ENCODE measurements at places on chromosomes 6 and 20.
A peak's percentile ranks its signal among the peaks of the same experiment; 100 is the strongest.

- DNase-seq, result no peak
Measured at GRCh38 chr20:33408716-33409654, 7.7 kb upstream of the CDK5RAP1 start.

- no peak for DNase-seq
Measured at GRCh38 chr6:136403110-136403980, 113.7 kb upstream of the BCLAF1 start.

DNA sequence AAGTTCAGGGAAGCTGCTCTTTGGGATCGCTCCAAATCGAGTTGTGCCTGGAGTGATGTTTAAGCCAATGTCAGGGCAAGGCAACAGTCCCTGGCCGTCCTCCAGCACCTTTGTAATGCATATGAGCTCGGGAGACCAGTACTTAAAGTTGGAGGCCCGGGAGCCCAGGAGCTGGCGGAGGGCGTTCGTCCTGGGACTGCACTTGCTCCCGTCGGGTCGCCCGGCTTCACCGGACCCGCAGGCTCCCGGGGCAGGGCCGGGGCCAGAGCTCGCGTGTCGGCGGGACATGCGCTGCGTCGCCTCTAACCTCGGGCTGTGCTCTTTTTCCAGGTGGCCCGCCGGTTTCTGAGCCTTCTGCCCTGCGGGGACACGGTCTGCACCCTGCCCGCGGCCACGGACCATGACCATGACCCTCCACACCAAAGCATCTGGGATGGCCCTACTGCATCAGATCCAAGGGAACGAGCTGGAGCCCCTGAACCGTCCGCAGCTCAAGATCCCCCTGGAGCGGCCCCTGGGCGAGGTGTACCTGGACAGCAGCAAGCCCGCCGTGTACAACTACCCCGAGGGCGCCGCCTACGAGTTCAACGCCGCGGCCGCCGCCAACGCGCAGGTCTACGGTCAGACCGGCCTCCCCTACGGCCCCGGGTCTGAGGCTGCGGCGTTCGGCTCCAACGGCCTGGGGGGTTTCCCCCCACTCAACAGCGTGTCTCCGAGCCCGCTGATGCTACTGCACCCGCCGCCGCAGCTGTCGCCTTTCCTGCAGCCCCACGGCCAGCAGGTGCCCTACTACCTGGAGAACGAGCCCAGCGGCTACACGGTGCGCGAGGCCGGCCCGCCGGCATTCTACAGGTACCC is at the start of gene ESR1:
Gene ESR1, plus strand, starts transcription at position 170 of the 858 bp plus-strand sequence. Its CDS starts 231 bp downstream, at position 401.
- no peak for DNase-seq

- DNase-seq, result no peak
Measured at GRCh38 chr20:50501972-50502745, 8.0 kb upstream of the PTPN1 start.

GRCh38 chr20:37396416-37397075 is 50.6 kb downstream of the SRC start:
- DNase-seq, result peak; percentile 88

DNA sequence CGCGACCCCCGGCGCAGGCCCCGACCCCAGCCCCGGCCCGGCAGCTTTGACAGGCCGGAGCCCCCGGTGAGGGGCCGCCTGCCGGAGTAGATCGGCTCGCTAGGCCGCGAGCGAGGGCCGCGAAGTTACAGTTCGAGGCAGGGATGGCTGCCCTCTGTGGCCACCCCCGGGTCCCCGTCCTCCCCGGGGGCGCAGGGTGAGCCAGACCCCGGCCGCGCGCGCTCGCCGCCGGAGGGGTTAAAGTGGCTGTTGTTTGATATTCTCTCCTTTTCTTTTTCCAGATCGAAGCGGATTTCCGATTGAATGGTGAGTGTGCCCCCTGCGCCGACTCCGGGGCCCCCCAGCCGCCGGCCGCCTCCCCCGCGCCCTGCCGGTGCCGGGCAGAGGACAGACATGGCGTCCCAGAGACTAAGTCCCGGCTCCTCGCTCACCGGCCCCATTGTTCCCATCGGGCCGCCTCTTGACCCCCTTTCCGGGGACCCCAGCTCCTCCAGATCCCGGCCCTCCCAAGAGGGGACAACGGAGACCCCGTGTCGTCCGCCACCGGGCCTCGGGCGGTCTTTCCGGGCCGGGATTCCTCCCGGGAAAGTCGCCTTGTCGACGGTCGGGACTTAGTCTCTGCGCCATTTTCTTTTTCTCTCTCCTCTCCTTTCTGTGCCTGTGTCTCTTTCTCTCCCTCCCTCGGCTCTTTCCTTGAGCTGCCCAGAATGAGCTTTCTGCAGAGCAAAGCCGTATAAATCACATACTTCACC is 704 bp downstream of the TOP1 start:
- DNase-seq, result no peak

GRCh38 chr6:946546-946945 is 253.6 kb upstream of the EXOC2 start:
- DNase-seq, result no peak

GRCh38 chr6:157764178-157765068 is 58.6 kb upstream of the SNX9 start:
- DNase-seq, result no peak

GRCh38 chr6:108260126-108260808 is 573 bp downstream of the SNX3 start:
- DNase-seq, result no peak

DNA sequence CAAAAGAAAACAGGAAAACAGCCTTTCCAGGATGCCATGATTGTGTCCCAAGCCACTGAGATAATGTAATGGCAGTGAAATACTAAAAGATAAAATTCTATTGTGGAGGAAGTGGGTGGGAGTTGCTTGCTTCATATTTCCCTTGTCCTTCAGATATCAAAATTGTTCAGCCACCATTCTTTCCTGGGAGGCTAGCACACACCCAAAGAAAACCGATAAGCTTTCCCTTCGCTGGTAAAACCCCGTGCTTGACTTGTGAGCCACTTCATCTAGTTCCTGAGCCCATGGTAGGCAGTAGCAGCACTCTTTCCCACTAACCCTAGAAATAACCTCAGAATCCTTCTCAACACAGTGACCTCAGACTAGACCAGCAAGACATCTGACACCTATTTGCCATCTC is 357.4 kb upstream of the PLCB4 start:
- no peak for DNase-seq

DNA sequence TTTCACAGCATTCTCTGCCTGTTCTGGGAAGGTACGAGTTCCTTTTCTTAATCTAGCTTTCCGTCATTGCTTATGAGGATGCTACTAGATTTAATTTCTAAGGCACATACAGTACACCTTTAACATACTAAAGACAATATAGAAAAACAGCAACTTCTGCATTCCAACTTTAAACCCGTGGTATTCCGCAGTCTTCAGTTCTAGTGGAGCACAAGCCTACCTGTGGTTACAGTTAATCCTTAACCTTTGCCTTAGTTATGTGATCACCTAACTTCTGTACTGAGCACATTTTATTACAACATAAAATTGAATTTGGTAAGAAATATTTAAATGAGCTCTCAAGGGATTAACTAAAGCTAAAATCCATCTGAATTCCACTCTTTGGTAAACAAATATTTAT is 289.5 kb downstream of the BTBD9 start:
- DNase-seq, result no peak

DNA sequence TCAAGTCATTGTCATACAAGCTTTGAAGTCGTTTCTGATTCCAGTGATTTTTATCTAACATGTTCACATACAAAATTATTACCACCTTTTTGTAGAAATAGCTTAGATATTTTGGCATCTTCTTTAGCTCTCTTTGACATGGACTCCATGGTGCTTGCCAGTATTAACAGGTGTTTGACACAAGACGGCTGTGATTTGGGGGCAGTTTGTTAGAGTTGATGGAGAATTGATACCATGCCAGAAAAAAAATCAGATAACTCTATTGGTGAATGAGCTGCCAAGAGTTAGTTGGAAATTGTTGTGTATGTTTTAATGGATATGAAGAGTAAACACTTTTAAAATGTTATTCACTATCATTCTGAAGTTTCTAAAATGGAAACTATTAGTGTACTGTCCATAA is 146.6 kb upstream of the LAMP5 start:
- no peak for DNase-seq

- DNase-seq, result no peak
Measured at GRCh38 chr6:40450483-40450882, 136.7 kb downstream of the LRFN2 start.

DNA sequence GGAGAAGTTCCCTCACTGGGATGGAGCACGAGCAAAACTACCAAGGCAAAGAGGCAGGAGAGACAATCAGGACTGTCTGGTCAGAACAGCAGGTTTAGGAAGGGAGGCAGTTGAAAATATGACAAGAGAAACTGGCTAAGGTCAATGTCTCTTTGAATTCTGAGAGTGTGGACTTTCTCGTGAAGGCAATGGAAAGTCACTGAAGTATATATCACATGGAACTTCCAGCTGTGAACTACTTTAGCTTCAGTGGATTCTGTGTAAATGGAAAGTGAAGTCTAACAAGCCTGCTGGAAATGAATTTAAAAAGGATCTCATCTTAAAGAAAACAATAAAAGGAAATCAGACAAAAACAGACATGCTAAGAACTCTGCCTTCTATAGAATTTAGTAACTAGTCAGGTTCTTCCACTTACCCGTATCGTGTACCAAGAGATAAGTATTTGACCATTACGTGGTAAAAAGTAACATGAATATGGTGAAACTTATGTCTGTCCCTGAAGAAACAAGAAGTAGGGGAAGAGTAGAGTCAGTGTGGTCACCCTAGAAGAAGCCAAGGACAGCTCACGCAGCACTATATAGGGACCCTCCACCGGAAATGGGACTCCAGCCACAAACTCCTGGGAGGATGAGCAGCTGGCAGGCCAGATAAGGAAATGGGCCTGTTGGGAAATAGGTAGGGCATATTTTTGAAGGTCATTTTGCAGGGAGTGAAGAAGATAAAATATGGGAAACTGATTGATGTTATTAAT is 123.4 kb downstream of the MAP7 start:
- DNase-seq, result no peak

GRCh38 chr20:36861875-36862801 is 13.8 kb upstream of the TLDC2 start:
- DNase-seq, result peak; percentile 55

- no peak for DNase-seq
Measured at GRCh38 chr6:159152041-159152440, 17.2 kb upstream of the FNDC1 start.

DNA sequence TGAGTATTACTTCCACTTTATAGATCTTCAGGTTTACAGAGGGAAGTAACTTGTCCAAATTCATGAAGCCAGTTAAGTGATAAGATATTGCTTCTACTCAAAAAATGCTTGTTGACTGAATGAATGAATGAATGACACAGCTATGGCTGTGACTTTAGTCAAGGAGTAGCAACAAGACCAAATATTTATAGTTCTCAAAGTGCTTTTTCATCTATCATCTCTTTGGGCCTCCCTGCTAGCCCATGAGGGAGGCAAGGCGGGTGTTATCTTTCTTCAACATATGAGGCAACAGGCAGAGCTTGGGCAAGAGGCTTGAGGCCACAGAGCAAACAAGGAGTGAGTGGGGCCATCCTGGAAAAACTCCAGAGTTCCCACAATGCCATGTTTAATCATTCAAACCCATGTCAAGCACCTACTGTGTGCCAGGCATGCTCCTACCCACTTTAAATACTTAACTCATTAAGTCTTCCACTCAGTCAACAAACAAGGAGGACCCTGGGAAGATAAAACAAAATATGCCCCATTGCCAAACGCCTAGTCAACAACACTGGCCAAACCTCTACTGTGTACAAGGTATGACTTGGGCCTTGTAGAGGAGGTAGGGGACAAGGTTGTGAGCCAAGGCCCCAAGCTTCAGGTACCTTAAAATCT is 15.9 kb downstream of the BCL2L1 start:
- DNase-seq, result no peak

DNA sequence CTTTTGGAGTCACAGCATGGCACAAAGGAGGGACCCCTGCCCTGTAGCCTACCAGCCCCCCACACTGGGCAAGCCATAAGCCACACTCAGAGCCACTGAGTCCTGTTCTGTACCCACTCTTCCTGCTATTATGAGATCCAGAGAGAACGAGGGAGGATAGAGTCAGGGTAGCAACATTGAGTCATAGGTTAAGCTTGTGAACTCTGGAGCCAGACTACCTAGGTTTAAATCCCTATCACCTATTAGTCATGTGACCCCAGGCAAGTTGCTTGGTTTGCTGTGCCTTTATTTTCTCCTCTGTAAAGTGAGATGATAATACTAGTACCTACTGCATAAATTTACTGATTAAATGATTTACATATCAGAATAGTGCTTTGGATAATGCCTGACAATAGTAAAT is 540 bp downstream of the CNBD2 start:
- no peak for DNase-seq

DNA sequence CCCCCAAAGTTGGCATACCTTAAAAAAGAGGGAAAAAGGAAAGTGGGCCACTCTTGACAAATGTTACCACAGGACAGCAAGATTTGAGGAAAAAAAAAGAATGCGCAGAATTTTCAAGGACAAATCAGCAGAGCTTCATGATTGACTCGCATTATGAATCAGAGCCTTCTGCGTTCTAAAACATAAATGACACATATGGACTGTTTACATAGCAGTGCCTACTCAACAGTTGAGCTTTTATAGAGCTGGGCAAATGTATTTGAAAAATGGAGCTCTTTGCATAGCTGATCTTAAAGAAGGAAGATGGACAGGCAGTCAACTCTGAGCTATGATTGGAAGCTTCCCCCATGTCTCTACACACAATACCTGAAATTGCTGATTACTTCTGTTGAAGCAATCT is 213.2 kb upstream of the NT5E start:
- no peak for DNase-seq

- DNase-seq, result no peak
Measured at GRCh38 chr6:48134246-48134645, 23.2 kb upstream of the PTCHD4 start.

- peak; percentile 16 for DNase-seq
Measured at GRCh38 chr6:108133594-108134179, 32.1 kb upstream of the NR2E1 start.

- no peak for DNase-seq
Measured at GRCh38 chr20:14848806-14849205, 511.4 kb upstream of the FLRT3 start.

GRCh38 chr20:2528671-2529271 is 7.6 kb upstream of the TMC2 start:
- no peak for DNase-seq

- DNase-seq, result no peak
Measured at GRCh38 chr6:47439348-47439668, 38.3 kb upstream of the CD2AP start.

DNA sequence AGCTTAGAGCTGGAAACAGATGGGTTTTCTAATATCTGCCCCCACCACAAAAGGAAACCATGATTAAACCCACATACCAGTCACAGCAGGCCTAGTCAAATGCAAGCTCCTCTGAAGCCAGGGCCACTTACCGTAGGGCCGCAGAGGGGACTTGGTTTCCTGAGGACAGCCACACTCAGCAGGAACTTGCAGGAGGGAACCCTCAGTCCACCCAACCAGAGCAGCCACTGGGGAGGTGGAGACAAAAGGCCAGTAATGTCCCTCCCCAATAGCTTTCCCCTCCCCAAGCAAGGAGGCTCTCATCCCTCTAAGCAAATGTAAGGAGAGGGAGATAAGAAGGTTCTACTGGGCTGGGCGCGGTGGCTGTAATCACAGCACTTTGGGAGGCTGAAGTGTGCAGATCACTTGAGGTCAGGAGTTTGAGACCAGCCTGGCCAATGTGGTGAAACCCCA is 384.4 kb upstream of the JARID2 start:
- no peak for DNase-seq

All from NCI-H1092 (cell line).